ENCODE measurements at places on chromosomes 13 and 19.

DNA sequence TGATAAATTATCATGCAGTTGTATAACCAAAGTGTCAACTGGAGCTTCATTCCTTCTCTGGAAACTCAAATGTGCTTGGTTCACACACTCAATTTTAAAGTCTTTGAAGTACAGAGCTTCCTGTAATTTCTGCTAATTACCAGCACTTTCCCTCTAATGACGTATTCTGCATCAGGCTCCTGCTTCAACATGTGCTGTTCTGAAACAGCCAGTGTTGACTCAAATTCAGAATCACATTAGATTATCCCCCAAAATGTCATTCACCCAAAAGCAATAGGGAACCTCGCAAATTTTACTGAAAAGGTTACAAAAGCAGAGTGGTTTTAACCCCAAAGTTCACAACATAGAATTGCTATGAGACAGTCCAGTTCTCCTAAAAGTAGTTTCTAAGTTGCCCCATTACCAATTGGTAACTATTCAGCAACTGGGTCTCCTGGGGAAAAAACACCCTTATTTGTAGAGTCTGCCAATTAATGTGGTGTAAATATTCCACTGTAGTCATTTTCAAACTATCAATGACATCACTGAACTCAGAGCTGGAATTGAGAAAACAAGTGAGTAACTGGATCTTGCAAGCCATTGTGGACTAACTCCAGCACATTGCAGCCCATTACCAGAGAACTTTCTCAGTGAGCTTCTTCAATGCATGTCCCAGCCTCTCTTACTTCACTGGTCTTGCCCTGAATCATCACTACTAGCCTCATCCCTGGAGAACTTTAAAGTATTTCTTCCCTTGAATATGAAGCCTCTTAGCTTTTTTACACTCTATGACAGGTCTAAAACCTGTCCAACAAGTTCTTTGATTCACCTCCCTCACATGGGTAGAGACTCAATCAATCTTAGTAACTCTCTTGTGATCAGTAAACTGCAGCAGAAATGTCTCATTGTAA, 955.4 kb downstream of the EFNB2 start:
- no peak for DNase-seq

GRCh38 chr13:94999871-95000270, 287.5 kb upstream of the SOX21 start:
- DNase-seq = no peak

GRCh38 chr13:72514146-72514545, 213.3 kb downstream of the MZT1 start:
- DNase-seq = no peak

DNA sequence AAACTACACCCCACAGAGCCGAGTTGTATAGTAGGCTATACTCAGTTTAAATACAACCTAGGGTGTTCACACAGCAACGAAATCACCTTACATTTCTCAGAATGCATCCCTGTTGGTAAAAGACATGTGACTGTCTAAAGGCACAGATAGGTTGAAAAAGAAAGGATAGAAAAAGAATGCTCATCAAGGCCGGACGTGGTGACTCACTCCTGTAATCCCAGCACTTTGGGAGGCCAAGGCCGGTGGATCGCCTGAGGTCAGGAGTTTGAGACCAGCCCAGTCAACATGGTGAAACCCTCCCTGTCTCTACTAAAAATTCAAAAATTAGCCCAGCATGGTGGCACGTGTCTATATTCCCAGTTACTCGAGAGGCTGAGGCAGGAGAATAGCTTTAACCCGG, 3.8 kb upstream of the IL17D start:
- DNase-seq = no peak

- DNase-seq = no peak
These were observed 6.0 kb upstream of the STK24 start for GRCh38 chr13:98582947-98583346.

- no peak for DNase-seq
These were observed 24.6 kb downstream of the LMO7 start for GRCh38 chr13:75660694-75661093.

- DNase-seq = no peak
These were observed 23.2 kb upstream of the ZBTB7A start for GRCh38 chr19:4089946-4090345.
